ENCODE measurements at places on chromosomes 16 and 17.

DNA sequence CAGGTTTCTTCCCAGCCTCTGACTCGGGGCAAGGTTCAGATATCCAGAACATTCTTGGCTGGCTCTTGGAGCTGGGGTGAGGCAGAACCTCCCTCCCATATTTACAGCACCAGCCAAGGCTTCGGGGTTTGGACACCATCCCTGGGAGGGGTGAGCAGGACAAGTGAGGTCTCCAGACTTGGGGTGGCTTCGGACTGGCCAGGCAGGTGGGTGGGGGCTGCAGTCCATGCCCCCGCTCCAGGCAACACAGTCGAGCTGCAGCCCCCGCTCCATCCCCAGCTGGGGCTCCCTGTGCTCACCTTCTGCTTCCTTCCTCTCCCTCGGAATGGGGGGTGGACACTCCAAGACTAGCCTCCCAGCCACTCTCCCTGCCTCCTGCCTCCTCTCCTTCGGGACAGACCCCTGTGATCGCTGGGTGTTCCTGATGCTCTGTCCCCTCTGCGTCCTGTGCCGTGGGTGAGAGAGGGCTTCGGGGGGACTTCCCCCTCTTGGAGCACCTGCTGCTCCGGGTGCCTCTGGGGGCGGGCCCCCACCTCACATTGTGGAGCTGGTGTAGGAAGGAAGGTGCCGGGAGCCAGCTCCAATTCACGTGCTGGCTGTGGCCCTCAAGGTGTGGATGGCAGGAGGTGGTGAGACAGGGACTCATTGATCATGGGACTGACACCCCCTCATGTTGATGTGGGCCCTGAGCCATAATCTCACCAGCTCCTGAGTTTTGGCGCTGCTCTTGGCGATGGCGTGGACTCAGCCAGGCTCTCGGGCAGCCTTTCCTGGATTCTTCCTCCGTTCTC is 189.2 kb downstream of the SEC14L1 start:
- no peak for DNase-seq

- DNase-seq, result no peak
Observed at GRCh38 chr16:87417528-87417910, 25.4 kb downstream of the MAP1LC3B start.

DNA sequence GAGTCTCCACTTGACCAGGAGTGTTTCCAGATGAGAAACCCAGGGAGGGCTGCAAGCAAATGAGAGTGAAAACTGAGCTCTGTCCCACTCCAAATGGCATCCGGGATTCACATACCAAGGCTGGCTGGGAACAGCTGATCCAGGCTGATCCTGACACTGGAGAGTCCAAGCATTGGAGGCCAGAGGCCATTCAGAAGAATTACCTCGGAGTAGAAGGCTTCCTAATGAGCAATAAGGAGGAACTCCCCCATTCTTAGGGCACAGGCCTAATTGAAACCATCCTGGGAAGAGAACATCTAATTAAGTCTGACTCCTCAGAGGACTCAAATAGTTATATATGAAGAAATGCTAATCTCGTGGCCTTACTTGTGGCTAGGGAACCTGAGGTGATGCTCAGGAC is 142.8 kb downstream of the PRKCA start:
- DNase-seq, result no peak

GRCh38 chr17:60712675-60713074 is 35.0 kb downstream of the BCAS3 start:
- DNase-seq, result no peak

- DNase-seq, result no peak
Observed at GRCh38 chr17:43741636-43742035, 17.0 kb downstream of the SOST start.

- DNase-seq, result peak; percentile 60
Observed at GRCh38 chr16:67936124-67936879, at the start of gene PSMB10. Gene PSMB10 (minus strand): TSS chr16:67936850. CDS start chr16:67936749, 101 bp downstream.

- DNase-seq, result no peak
Observed at GRCh38 chr17:52537421-52537820, 378.9 kb upstream of the CA10 start.

DNA sequence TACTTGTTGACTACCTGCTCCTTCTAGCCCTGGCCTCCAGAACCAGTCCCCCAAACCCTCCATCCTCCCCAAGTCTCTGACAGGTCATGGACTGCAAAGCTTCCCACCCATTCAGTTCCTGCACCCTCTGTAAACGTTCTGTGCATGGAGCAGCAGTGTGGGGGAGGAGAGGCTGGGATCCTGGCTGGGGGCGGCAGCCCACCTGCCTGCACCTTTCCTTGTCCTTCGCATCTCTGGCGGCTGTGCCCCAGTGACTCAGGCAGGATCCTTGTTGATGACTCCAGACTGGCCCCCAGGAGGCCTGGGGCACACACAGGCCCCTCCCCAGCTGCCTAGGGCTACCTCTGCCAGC is 1.6 kb upstream of the PKMYT1 start:
- no peak for DNase-seq

DNA sequence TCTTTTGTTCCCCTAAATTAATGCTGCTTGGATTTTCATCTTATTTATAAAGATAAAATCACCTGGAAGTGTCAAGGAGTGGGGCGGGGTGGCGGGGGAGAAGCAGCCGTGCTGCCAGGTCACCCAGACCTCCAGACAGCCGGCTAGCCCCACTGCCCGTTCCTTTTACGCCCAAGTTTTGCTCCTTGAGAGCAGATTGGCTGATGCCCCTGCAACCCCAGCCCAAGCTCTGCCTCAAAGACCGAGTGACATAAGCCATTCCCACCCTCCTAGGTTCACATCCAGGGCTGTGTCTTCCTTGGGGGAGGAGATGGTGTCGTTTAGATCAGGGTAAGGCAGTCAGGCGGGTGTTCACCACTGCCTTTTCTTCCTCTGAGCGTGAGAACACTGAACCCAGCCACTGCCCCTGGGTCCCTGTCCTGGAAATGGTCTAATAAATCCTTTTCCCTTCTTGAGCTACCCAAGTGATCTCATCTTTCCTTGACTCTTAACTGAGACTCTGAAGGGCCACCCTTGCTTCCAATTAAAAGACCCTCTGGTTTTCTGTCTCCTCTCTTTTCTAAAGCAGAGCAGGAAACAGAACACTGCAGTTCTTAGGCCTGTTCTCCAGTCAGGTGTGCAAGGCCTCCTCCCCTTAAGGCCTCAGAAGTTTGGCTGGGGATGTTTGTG is 5.7 kb downstream of the PDF start:
- no peak for DNase-seq

DNA sequence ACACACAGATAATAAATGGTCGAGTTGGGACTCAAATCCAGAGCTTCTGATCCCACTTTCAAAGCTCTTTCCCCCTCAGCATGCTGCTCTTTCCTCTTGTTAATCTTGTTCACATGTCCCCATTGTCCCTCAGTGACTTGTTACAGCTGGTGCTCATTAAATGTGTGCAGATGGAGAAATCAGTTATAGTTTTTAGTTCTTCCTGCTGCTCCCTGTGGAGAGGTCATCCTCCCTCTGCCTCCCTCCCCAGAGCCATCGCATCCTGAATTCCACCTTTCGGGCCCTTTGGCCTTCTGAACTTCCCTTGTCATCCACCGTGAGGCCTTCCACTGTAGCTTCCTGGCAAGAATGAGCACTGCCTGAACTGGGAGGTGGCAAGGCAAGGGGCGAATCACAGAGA is 179.6 kb downstream of the WSCD1 start:
- no peak for DNase-seq

GRCh38 chr17:39704821-39705551 is 5.1 kb downstream of the ERBB2 start:
- DNase-seq, result peak; percentile 17

- no peak for DNase-seq
Observed at GRCh38 chr16:69904495-69905170, 46.5 kb upstream of the CLEC18A start.

- DNase-seq, result no peak
Observed at GRCh38 chr17:50192144-50192617, 9.2 kb downstream of the COL1A1 start.

DNA sequence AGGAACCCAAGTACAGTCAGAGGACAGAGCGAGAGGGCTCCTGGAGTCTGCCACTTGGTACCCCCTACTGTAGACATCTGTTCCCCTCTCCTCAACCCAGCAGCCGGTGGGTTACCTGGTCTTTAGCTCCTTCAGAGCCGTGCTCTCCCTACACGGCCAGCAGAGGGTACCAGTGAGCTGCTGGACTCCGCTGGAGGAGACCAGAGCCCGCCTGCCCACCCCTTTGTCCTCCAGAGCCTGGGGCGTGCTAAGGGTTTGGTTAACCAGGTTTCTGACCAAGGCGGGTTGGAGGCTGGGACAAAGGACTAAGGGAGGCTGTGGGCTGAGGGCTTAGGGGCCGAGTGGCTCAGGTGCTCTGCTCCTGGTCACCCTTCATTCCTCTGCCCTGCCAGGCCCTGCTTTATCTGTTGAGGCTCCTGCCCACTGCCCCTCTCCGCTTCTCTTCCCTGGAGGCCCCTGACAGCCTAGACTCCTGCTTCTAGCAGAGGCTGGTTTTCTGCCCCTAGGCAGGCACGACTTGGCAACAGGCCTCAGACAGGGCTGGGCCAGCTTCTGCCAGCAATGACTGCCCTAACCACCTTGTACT is 2.7 kb upstream of the HSD11B2 start:
- DNase-seq, result peak; percentile 29

GRCh38 chr16:3589441-3589921 is 12.3 kb upstream of the NLRC3 start:
- no peak for DNase-seq

DNA sequence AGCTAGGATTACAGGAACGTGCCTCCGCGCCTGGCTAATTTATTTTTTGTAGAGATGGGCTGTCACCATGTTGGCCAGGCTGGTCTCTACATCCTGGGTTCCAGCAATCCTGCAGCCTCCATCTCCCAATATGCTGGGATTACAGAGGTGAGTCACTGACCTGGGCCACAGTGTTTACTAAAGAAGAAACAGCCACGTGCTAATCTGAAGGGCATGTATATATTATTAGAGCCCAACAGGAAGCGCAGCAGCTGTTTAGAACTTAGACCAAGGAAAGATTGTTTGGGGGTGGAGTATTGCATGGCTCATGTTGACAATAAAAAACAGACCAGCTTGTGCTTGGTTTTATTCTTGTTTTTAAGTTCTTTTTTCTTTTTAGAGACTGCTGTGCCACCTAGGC is 60.2 kb downstream of the HAPSTR1 start:
- peak; percentile 85 for DNase-seq

DNA sequence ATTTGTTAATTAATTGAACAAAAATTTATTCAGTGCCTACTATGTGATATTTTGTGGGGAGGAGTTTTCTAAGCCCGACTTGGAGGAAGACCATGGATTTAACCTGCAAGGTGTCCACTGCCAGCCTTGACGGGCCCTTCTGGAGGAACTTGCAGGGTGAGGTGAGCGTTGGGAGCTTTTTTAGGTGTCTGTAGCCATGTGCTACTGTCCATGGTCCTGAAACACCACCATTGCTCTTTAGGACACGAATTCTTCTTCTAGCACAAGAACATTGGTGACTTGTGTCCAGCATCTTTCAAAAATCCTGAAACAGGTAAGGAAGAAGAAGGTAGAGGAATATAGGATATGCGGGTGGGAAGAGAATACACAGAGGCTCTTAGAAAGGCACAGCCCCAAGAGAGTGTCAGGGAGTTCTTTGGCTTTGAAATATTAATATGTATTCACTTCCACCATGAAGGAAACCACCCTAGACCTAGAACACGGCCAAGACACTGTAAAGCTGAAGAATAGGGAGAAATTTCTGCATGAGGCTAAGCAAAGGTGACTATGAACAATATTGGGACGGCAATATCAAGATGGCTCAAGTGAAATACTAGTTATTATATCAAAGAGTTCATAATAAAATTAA is 27.9 kb upstream of the OR4D1 start:
- peak; percentile 3 for DNase-seq

- DNase-seq, result peak; percentile 23
Observed at GRCh38 chr17:63001689-63002394, 35.8 kb downstream of the TANC2 start.
